ENCODE measurements at places on chromosomes 4 and X. TPM values are rescaled to one million over a fixed set of nuclear protein-coding genes. Genes with fewer than 3 reads are reported as not detected.

DNA sequence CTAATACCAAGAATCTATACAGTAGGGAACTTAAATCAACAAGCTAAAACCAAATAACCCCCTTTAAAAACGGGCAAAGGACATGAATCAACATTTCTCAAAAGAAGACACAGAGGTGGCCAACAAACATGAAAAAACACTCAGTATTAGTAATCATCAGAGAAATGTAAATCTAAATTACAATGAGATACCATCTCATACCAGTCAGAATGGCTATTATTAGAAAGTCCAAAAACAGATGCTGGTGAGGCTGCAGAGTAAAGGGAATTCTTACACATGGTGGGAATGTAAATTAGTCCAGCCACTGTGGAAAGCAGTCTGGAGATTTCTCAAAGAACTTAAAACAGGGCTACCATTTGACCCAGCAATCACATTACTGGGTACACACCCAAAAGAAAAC lies 167.8 kb downstream of the PACRGL start:
- H3K27me3 ChIP-seq, result no peaks in the 10 kb centered on the region
- no peak overlapping the region for H3K4me3 ChIP-seq
- no peaks in the 10 kb centered on the region for H3K36me3 ChIP-seq
- DNase-seq, result no peak
- no peaks in the 10 kb centered on the region for H3K4me1 ChIP-seq
- H3K27ac ChIP-seq, result no peak overlapping the region

DNA sequence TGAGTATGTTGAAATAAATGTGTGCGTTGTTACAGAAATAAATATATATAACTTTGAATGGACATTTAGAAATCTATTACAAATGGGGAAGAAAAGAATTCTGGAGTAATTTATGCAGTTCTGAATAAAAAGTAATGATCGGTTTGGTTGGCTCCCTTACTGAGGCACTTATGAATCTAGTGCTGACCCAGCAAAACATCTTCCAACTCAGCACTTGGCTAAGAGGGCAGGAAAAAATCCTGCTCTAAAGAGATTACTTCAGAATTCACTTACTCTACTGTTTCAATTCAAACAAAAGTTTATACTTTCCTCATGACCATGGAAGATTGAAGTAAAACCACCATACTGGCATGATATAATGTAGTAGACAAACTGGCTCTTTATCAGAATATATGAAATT lies 123.9 kb upstream of the RXFP1 start:
- H3K36me3 ChIP-seq, result no peaks in the 10 kb centered on the region
- DNase-seq, result no peak
- no peaks in the 10 kb centered on the region for H3K4me1 ChIP-seq
- H3K27me3 ChIP-seq, result no peaks in the 10 kb centered on the region
- H3K27ac ChIP-seq, result no peak overlapping the region

- no peak for DNase-seq
- H3K36me3 ChIP-seq, result no peaks in the 10 kb centered on the region
- H3K27me3 ChIP-seq, result no peaks in the 10 kb centered on the region
- no peak overlapping the region for H3K4me3 ChIP-seq
- no peaks in the 10 kb centered on the region for H3K4me1 ChIP-seq
These were observed 166.1 kb upstream of the RPL34 start for GRCh38 chr4:108454227-108454626.

GRCh38 chrX:77628294-77629025 lies 157.6 kb downstream of the ATRX start:
- no peaks in the 10 kb centered on the region for H3K36me3 ChIP-seq
- no peak overlapping the region for H3K4me3 ChIP-seq
- peaks cover 12% of the 10 kb centered on the region for H3K27me3 ChIP-seq
- no peaks in the 10 kb centered on the region for H3K4me1 ChIP-seq

- DNase-seq, result no peak
- no peak overlapping the region for H3K27ac ChIP-seq
- H3K36me3 ChIP-seq, result no peaks in the 10 kb centered on the region
- H3K4me3 ChIP-seq, result no peak overlapping the region
- H3K4me1 ChIP-seq, result no peaks in the 10 kb centered on the region
These were observed 42.2 kb upstream of the ENPP6 start for GRCh38 chr4:184259866-184260265.

DNA sequence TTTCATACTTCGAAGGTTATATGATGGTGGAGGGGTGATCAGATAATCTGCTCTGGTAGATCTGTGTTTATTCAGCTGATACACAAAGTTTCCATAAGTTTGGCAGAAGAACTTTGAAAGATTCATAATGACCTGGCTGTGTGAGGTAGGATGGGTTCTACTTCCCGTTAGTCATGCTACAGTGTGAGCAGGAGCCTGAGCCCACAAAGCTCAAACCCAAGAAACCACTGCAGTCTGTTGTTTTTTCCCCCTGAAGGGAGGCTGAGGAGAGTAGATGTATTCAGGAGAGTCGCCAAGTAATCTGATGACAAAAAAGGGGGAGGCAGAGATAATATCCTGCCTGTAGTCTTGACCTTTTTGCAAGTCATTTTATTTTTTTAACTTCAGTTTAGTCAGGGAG lies 52.8 kb upstream of the PPP3CA start:
- H3K27ac ChIP-seq, result no peak overlapping the region
- H3K4me3 ChIP-seq, result no peak overlapping the region
- H3K36me3 ChIP-seq, result no peaks in the 10 kb centered on the region
- no peak for DNase-seq

DNA sequence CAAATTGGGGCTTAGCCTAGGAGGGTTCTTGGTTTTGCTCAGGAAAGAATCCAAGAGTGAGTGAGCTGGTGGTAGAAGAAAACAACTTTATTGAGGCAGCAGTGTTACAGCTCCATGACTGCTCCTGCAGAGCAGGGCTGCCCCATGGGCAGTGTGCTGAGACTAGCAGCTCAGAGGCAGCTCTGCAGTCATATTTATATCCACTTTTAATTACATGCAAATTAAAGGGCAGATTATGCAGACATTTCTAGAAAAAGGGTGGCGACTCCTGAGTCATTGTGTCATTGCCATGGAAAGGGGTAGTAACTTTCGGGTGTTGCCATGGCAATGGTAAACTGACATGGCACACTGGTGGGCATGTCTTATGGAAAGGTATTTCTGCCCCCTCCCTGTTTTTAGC lies 202.2 kb downstream of the CLCN4 start:
- H3K4me1 ChIP-seq, result no peaks in the 10 kb centered on the region
- no peak overlapping the region for H3K4me3 ChIP-seq
- no peaks in the 10 kb centered on the region for H3K36me3 ChIP-seq
- H3K27me3 ChIP-seq, result no peaks in the 10 kb centered on the region
- DNase-seq, result no peak
- no peak overlapping the region for H3K27ac ChIP-seq

DNA sequence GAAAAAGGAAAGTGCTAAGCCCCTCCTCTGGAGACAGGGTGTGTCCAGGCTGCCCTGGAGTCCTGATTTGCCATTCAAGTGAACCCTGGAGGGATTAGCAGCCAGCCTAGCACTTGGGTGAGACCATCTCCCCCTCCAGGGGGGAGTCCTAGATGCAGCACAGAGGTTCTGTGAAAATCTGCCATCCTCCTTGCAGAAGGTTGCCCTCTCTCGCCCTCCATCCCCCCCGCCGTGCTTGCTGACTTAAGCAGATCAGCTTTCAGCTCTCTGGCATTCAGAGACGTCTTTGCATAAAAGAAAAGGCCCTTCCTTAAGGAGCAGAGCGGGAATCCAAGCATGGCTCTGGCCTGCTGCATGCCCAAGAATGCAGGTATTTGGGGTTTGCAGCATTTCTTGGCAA lies 102.1 kb upstream of the SCML1 start:
- H3K4me1 ChIP-seq, result no peaks in the 10 kb centered on the region
- no peaks in the 10 kb centered on the region for H3K27me3 ChIP-seq
- H3K27ac ChIP-seq, result no peak overlapping the region
- no peaks in the 10 kb centered on the region for H3K36me3 ChIP-seq
- no peak overlapping the region for H3K4me3 ChIP-seq

- no peaks in the 10 kb centered on the region for H3K36me3 ChIP-seq
- no peak overlapping the region for H3K27ac ChIP-seq
- H3K27me3 ChIP-seq, result peaks cover 16% of the 10 kb centered on the region
- H3K4me1 ChIP-seq, result no peaks in the 10 kb centered on the region
- no peak overlapping the region for H3K4me3 ChIP-seq
These were observed 45.6 kb downstream of the PPP2R2C start for GRCh38 chr4:6426571-6427438.

- no peak overlapping the region for H3K4me3 ChIP-seq
- H3K27ac ChIP-seq, result no peak overlapping the region
- no peaks in the 10 kb centered on the region for H3K27me3 ChIP-seq
- H3K4me1 ChIP-seq, result no peaks in the 10 kb centered on the region
- no peaks in the 10 kb centered on the region for H3K36me3 ChIP-seq
These were observed 46.9 kb upstream of the MSANTD1 start for GRCh38 chr4:3201718-3202702.

- H3K4me3 ChIP-seq, result no peak overlapping the region
- DNase-seq, result no peak
- H3K27me3 ChIP-seq, result no peaks in the 10 kb centered on the region
- H3K4me1 ChIP-seq, result no peaks in the 10 kb centered on the region
- no peak overlapping the region for H3K27ac ChIP-seq
- no peaks in the 10 kb centered on the region for H3K36me3 ChIP-seq
These were observed 175.4 kb downstream of the PCDH10 start for GRCh38 chr4:133324491-133324890.

DNA sequence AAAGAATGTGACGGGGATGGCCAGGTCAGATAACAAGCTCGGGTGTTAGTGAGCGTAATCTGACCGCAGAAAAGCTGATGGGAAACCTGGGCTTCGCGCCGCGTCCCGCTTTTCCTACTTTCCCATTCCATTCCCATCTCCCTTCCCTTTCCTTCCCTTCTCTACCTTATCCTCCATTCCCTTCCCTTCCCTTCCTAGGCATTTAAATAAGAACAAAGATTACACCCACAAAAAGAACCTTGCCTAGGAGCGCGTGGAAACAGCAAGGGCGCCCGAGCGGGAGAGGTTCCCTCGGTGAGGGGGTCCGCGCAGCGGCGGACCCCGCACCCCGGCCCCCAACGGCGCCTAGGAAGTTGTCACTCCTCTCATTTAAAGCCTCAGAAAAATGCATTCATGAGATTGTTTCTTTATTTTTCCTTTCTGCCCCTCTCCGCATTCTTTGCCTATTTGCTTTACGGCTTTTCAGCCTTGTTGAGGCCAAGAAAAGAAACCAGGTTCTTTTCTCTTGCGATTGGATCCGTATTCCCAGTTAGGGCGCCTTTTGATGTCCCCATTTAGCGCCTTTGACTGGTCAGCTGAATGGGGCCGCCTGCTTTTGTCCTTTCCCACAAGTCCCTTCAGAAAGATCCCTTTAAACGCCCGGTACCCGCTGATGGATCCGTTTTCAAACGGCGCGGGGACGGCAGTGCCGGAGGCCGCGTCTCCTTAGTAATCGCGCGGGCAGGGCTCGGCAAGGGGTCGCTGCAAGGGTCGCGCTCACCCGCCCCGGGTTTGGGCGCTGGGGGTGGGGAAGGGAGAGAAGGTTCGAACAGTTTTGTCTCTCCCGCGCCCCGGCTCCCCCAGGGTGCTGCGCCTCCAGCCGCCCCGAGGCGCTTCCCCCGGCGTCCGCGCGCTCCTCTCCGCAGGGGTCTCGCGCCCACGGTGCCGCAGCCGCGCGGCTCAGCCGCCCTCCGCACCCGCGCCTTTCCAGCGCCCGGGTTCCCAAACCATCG lies 54.1 kb upstream of the TMEM33 start:
- H3K4me1 ChIP-seq, result peaks cover 25% of the 10 kb centered on the region
- DNase-seq, result no peak
- H3K27ac ChIP-seq, result no peak overlapping the region
- H3K27me3 ChIP-seq, result peaks cover 98% of the 10 kb centered on the region
- H3K36me3 ChIP-seq, result no peaks in the 10 kb centered on the region
- H3K4me3 ChIP-seq, result peak overlapping the region; percentile 40

- H3K4me1 ChIP-seq, result no peaks in the 10 kb centered on the region
- DNase-seq, result no peak
- H3K27ac ChIP-seq, result no peak overlapping the region
These were observed 20.5 kb downstream of the SLC25A5 start for GRCh38 chrX:119488749-119489148.

DNA sequence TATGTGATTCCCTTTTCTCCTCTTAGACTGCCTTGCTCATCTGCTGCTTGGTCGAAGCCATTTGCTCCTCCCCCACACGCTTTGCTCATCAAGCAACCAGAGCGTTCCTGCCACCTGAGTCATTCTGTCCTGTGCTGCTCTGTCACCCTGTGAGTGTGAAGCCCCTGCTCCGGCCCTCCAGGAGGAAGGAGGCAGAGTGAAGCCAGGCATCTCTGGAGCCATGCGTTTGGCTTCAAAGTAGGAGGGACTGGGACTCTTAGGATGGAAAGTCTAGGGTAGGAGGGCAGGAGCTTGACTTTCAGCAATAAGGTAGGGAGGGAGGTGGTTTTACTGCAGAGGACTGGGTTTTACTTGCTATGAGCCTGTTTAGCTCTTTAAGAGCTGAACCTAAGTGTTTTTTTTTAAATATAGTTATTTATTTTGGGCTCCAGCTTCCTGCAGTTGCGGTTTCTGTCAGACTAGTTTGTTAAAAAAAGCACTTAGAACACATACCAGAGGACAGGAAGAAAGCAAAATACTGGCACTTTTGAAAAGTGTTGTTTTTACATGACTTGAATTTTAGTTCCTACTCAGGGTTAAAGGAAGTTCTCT lies 63.6 kb downstream of the SPINK2 start:
- peaks cover 7% of the 10 kb centered on the region for H3K4me1 ChIP-seq
- no peak overlapping the region for H3K4me3 ChIP-seq
- H3K27ac ChIP-seq, result no peak overlapping the region
- H3K27me3 ChIP-seq, result peaks cover 15% of the 10 kb centered on the region
- no peaks in the 10 kb centered on the region for H3K36me3 ChIP-seq
- DNase-seq, result no peak

- H3K4me3 ChIP-seq, result no peak overlapping the region
- H3K27me3 ChIP-seq, result no peaks in the 10 kb centered on the region
- peak; percentile 76 for DNase-seq
- H3K36me3 ChIP-seq, result no peaks in the 10 kb centered on the region
- H3K4me1 ChIP-seq, result no peaks in the 10 kb centered on the region
These were observed 35.0 kb upstream of the BCOR start for GRCh38 chrX:40132751-40133150.

- DNase-seq, result peak; percentile 25
- H3K27me3 ChIP-seq, result peaks cover 4% of the 10 kb centered on the region
- H3K4me3 ChIP-seq, result no peak overlapping the region
- no peak overlapping the region for H3K27ac ChIP-seq
- H3K4me1 ChIP-seq, result no peaks in the 10 kb centered on the region
These were observed 67.9 kb upstream of the PCDH19 start for GRCh38 chrX:100477958-100478357.

DNA sequence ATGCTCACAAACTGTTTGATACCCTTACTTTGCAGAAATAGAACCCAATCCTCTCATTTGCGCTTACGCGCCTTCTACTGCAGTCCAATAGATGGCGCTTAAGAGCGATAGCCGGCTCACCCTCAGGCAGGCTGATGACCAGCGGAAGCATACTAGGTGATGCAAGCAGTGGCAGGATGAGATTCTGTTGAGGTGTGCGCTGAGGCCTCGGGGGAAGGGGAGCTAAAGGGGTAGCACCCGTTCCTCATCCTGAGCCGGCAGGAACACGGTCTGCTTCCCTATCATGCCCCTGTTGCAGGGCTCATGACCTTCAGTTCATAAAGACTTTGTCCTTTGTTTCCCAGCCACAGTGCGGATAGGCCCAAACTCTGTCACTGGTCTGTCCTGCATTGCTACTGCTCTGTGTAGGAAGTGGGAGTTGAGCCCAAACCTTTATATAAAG lies 628.9 kb downstream of the TLL1 start:
- no peaks in the 10 kb centered on the region for H3K36me3 ChIP-seq
- H3K4me1 ChIP-seq, result no peaks in the 10 kb centered on the region
- H3K27me3 ChIP-seq, result no peaks in the 10 kb centered on the region
- no peak for DNase-seq

C4orf50 gene
- total RNA-seq, result not detected

AKAP14 gene
- total RNA-seq, result not detected

NUDT9 gene
- 27.4 TPM for total RNA-seq

DUSP21 gene
- not detected for total RNA-seq

TBX22 gene
- not detected for total RNA-seq

MAGEA9B gene
- total RNA-seq, result not detected

SHOX gene
- not detected for total RNA-seq

HOPX gene
- 0.39 TPM for total RNA-seq

CYBB gene
- 7.0 TPM for total RNA-seq

MAGEB1 gene
- not detected for total RNA-seq

Measured in heart right ventricle (tissue), 16 donors.